ENCODE measurements at places on chromosomes 12 and 14.

GRCh38 chr12:76277480-76277879 lies 70.7 kb downstream of the BBS10 start:
- DNase-seq = peak; percentile 72

DNA sequence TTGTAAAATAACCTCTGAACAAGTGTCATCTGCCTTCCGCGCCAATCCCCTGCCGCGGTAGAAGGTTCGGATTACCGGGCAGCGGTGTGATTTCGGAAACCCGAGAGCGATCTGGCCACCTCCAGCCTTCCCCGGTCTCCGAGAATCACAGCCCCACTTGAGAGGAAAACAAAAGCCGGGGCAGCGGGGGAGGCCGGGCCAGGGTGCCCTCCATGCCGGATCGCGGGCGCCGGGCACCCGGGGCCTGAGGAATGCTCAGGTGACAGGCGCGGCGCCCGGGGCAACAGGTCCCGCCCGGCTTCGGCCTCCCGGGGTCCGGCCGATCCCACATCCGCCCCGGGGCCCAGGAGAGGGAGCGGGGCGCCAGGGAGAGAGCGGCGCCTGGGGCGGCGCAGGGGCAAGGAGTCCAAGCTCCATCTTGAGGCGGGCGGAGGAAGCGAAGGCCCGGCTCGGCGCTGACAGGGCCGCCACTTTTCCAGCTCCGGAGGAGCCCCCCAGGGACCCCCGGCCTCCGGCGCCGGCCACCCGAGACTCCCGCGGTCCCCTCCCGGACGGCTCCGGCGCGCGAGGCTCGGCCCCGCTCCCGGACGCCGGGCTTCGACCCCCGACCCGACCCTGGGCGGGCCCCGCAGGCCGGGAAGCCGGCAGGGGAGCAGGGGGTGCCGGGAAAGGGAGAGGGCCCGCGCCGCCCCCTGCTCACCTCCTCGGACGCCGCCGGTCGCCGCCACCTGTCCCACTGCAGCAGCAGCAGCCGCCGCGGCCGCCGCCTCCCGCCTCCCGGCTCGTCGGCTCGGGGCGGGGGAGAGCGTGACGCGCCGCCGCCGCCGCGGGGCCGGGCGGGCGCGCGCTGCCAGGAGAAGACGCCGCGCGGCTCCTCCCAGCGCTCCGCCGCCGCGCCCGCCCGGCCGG lies at the start of gene CLIP1:
Gene CLIP1, minus strand, starts transcription at position 849 of the 909 bp plus-strand sequence. CDS start 42,217 bp downstream, outside the sequence.
- peak; percentile 88 for DNase-seq

DNA sequence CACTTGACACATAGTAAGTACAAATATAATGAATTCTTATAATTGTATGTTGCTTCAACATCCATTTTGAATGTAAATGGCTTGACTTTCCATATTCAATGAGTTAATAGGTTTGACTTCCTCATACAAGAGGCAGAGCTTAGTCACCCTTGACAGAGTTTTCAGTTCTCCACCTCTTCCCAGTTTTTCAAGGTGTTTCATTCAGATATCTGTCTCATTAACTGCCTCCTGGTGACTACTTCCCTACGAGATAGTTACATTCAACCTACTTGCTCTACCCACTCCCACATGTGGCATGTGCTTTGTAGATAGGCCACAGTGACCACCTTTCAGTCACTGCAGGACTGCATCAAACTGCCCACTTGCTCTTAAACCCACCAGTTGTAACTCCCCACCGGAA lies 60.0 kb downstream of the MYF5 start:
- no peak for DNase-seq

DNA sequence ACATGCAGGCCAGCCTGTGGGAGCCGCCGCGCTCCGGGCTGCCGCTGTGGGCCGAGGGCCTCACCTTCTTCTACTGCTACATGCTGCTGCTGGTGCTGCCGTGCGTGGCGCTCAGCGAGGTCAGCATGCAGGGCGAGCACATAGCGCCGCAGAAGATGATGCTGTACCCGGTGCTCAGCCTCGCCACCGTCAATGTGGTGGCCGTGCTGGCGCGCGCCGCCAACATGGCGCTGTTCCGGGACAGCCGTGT lies 2.9 kb downstream of the TMEM121 start:
- DNase-seq = no peak

DNA sequence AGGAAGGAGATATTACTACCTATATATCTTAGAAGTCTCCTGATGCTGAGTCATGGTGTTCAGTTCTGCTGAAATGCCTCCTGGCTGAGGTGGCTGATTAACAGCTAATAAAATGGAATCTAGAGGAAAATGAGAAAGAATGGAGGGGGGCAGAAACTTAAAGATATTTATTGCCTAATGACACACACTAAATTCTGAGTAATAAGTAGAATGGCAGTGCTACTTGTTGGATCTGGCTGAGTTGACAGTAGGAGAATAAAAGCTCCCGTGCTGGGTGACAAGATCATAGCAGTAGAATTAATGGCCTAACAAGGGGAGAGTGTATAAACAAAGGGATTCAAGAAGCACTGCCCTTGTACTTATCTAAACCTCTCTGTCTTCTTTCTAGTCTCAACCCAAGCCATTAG lies 137.5 kb downstream of the CNTN1 start:
- peak; percentile 22 for DNase-seq

GRCh38 chr12:126389220-126389841 lies 1324.1 kb downstream of the AACS start:
- no peak for DNase-seq

DNA sequence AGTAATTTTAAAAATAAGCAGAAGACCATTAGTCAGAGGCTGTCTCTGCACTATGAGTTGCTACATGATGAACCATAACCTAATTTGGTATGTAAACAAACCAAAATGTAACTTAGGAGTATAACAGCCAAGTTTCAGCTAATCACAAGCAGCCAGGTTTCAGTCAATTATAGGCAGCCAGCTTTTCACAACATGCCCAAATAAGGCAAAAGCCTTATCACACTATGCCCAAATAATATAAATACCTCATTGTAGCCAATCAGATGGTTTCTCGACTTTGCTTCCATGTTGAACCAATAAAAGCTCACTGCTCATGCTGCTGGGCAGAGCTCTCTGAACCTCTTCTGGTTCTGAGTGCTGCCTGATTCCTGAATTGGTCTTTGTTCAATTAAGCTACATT lies 38.6 kb downstream of the GARIN6 start:
- no peak for DNase-seq

GRCh38 chr14:88554457-88555286 lies at the start of gene PTPN21:
TSS of gene PTPN21 (minus strand) at chr14:88555007. CDS start at chr14:88550417, 4,590 bp downstream.
- peak; percentile 77 for DNase-seq

GRCh38 chr12:67068204-67068731 lies 200.9 kb upstream of the CAND1 start:
- peak; percentile 72 for DNase-seq

DNA sequence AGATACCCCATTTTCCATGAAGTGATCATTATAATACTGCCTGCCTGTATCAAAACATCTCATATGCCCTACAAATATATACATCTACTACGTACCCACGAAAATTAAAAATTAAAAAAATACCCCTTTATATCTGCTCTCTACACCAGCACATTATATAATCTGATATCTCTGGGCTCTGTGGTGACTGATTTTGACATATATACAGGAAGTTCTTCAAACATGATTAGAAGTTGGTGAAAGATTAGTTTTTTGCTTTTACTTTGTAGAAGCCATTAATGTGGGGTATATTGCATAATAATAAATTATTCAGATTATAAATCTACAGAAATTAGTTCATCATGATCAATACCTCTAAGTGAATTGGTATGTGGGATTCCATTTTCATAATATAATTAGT lies 126.7 kb upstream of the MDM1 start:
- no peak for DNase-seq

GRCh38 chr14:77219591-77219990 lies 38.0 kb downstream of the TMEM63C start:
- no peak for DNase-seq
